ENCODE measurements at places on chromosomes 12 and 14. TPM values are rescaled to one million over a fixed set of nuclear protein-coding genes. Genes with fewer than 3 reads are reported as not detected.

The TMPRSS12 gene
- not detected for polyA plus RNA-seq

The ADIPOR2 gene
- 17.1 TPM for polyA plus RNA-seq

The KRT72 gene
- polyA plus RNA-seq = not detected

The CALM1 gene
- polyA plus RNA-seq = 299 TPM

The CAND1 gene
- polyA plus RNA-seq = 26.5 TPM

The DHRS4L2 gene
- polyA plus RNA-seq = 12.1 TPM

The ZNF605 gene
- polyA plus RNA-seq = 6.9 TPM

The CEP170B gene
- polyA plus RNA-seq = 11.0 TPM

The NDRG2 gene
- polyA plus RNA-seq = 15.8 TPM

The LRRK2 gene
- 0.08 TPM for polyA plus RNA-seq

The CCDC77 gene
- 6.4 TPM for polyA plus RNA-seq

The SMCO2 gene
- 0.21 TPM for polyA plus RNA-seq

The SIRT4 gene
- 1.4 TPM for polyA plus RNA-seq

The SDR9C7 gene
- polyA plus RNA-seq = not detected

The FZD10 gene
- not detected for polyA plus RNA-seq

The PLCZ1 gene
- polyA plus RNA-seq = 0.15 TPM

The CLEC4E gene
- polyA plus RNA-seq = not detected

The ZFC3H1 gene
- polyA plus RNA-seq = 32.0 TPM

The MUCL1 gene
- polyA plus RNA-seq = not detected

The ART4 gene
- polyA plus RNA-seq = not detected

The KLRC2 gene
- polyA plus RNA-seq = not detected

The PLXNC1 gene
- 0.28 TPM for polyA plus RNA-seq

The EPYC gene
- not detected for polyA plus RNA-seq

Measured in SK-N-SH (cell line).